Germinal center (tissue), 1 donor: ENCODE measurements at places on chromosomes 4 and X.

GRCh38 chrX:6782831-6783230 lies 247.9 kb upstream of the VCX3A start:
- no peak for DNase-seq

DNA sequence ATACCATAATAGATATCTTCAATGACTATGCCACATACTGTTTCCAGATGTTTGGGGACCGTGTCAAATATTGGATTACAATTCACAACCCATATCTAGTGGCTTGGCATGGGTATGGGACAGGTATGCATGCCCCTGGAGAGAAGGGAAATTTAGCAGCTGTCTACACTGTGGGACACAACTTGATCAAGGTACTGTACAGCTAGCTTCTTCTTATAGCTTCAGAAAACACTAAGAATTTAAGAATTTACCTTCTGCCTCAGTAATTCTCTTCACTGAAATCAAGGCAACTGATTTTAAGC lies 805 bp downstream of the KLB start:
- DNase-seq, result no peak

GRCh38 chr4:173794662-173795061 lies 264.6 kb upstream of the HAND2 start:
- no peak for DNase-seq

GRCh38 chr4:587671-588350 lies 11.7 kb upstream of the TMEM271 start:
- DNase-seq, result no peak

DNA sequence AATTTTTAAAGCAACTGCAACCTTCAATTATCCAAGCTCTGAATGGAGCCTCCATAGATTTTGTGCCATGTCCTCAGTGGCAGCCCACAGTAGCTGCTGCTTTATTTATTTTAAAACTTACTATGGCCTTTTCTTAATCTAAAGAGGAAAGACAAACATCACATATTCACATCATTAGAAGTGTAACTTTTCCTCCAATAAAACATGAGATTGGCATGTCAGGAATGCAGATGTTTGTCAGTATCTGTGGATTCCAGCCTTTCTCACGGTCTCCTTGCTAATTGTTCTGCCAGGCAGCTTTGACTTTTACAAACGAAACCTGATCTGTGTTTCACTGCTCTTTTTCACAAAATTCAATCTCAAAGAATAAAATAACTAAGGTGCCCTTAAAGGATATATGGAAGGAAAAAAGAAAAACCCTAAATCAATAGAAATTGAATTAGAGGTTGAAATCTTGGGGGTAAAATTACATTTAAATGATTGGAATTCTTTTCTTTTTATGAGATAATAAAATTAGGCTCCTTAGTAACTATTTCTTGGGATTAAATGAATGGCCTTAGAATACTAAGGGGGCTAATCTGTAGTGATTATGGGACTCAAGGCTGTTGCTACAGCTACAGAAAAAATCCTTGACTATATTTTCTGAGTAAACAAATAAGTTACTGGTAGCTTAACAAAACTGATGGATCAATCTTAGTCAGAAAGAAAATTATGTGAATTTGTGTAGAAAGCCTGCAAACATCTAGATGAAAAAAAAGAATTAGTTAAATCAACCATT lies 151.3 kb downstream of the RTL9 start:
- DNase-seq, result no peak

DNA sequence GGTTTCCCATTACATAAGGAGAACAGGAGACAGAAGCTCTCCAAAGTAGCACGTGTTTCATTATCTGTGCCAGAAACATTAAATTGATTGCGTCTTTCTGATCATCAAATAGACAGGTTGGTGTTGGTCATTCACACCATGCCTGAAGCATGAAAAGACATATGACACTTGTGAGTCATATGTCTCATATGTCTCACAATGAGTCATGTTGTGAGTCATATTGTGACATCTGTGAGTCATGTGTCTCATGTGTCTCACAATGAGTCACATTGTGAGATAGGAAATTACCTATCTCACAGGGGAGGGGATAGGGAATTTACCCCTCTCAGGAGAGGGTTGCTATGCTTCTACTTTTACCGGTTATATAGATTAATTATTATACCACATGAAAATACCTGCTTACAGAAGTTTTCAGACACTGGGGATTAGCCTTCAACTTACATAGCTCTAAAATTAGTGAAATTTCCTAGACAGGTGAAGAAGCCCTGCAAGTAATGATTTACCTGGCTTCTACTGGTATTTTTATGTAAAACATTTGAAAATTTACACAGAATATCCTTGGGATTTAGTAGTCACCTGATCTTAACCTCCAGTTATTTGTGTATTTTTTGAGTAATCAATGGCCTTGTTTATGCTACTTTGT lies 80.8 kb downstream of the NPFFR2 start:
- DNase-seq, result no peak

DNA sequence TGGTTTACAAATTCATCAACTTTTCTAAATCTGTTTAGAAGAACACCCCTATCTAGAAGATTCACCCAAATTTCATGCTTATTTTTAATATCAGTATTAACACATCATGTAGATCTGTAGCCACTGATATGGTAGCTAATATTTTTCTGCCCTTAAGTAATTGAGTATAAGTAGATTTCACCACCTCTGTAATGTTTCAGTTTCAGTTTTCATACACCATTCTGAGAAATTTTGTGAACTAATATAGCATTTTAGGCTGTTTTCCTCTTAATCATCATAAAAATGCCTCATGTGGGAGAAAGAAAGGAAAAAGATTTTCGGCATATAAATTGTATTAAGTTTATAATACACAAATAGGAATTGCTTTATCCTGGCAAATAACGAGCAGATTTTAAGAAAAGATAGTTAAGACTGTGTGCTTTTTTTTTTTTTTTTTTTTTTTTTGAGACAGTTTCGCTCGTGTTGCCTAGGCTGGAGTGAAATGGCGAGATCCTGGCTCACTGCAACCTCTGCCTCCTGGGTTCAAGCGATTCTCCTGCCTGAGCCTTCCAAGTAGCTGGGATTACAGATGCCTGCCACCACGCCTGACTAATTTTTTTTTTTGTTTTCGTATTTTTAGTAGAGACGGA lies 21.4 kb upstream of the RBPJ start:
- no peak for DNase-seq

- DNase-seq, result no peak
Observed at GRCh38 chr4:132662456-132662855, 486.6 kb upstream of the PCDH10 start.

DNA sequence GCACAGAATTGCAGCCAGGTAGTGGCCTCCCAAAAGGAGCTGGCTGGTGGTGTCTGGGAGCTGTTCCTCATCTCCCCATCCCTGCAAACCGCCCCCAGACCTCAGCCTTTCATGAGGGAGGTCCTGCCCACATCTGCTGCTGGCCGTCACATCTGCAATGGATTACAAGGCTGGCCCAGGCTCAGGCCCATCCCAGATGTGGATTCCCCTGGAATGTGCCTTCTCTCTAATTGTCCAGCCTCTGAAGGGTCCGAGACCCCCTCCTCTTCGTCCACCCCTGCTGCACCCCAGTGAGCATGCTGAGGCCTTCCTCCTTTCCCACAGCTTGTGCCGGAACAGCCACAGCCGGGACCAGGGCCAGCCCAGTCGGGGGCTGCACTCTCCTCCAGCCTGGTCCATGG lies 115.0 kb upstream of the NALF2 start:
- no peak for DNase-seq

DNA sequence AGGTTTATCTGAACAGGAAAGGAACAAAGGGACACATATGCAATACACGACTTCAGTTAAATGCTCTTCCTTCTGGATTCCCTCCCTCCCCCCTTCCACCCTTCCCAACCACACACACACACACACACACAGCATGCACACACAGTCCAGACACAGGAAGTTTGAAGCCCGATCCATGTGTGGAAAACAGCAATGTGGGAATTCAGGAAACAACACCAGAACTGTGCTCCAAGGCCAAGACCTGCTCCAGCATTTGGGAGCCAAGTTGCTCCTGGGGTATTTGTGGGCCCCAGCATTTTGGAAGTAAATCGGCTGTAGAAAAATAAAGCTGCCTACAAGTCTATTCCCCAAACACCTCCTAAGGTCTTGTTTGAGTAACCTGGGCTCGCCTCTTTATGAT lies 5.6 kb upstream of the AMOT start:
- DNase-seq, result no peak

DNA sequence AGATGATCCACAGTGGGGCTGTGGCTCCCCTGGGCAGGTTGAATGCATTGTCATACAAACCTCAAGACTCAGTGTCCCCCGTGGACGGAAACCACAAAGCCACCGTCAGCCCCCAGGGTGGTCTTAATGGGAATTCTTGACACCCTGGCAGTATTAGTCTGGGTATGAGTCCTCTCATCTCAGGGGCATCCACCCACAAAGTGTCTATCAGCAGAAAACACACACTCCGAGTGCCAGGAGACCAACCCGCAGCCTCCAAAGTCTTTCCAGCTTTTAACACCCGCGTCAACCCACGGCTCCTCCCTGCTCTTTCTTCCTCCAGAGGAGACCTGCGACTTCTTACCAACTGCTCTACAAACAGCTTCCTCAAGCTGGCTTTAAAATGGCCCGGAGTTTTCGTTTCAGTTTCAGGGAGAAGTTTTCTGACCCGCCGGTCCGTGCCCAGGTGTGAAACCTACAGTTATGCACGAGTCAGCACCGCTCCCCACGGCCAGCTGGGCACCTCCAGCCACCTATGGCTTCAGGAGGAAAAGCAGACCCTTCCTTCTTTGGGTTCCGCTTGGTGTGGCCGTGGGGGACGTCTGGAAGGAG lies 14.4 kb upstream of the ASMTL start:
- DNase-seq, result peak; percentile 61

GRCh38 chrX:77446908-77447652 lies at the start of gene FGF16:
Gene FGF16 (plus strand): TSS chrX:77447389. CDS start chrX:77447675, 286 bp downstream.
- DNase-seq, result no peak
